Cardiac ventricle fibroblast (primary cell): ENCODE measurements at places on chromosomes 11 and 22. TPM values are rescaled to one million over a fixed set of nuclear protein-coding genes. Genes with fewer than 3 reads are reported as not detected.

FAM83F gene
- not detected in 2 replicates for total RNA-seq

LRRC4C gene
- not detected in 2 replicates for total RNA-seq

TRPM5 gene
- total RNA-seq, result not detected in 2 replicates

SLCO2B1 gene
- total RNA-seq, result 0.37 and 0.59 TPM in 2 replicates
